ENCODE measurements at places on chromosomes 1 and 21.

- DNase-seq: no peak
Measured at GRCh38 chr1:243658594-243659105, 191.4 kb downstream of the AKT3 start.

GRCh38 chr1:178693366-178693765 is 31.7 kb upstream of the RALGPS2 start:
- no peak for DNase-seq

GRCh38 chr1:118047006-118047649 is 117.6 kb downstream of the WDR3 start:
- DNase-seq: no peak

DNA sequence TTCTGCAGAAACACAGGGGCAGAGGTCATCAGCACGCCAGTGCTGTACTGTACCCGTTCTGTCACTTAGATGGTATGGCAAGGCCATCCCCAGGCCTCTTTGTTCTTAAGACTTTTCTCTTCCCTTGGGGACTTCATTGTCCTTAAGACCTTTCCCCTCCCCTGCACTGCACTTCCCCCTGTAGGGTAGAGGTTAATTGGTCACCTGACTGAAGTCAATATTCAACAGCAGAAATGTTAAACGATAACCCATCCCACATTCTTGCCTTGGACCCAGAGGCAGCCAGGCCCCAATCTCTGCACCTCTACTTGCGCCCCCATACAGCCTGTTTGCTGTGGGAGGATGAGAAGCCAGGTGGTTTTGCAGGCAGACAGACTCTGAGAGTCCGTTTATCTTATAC is 10.2 kb downstream of the PHGDH start:
- no peak for DNase-seq

GRCh38 chr1:43864111-43865045 is 69.2 kb upstream of the ARTN start:
- no peak for DNase-seq

DNA sequence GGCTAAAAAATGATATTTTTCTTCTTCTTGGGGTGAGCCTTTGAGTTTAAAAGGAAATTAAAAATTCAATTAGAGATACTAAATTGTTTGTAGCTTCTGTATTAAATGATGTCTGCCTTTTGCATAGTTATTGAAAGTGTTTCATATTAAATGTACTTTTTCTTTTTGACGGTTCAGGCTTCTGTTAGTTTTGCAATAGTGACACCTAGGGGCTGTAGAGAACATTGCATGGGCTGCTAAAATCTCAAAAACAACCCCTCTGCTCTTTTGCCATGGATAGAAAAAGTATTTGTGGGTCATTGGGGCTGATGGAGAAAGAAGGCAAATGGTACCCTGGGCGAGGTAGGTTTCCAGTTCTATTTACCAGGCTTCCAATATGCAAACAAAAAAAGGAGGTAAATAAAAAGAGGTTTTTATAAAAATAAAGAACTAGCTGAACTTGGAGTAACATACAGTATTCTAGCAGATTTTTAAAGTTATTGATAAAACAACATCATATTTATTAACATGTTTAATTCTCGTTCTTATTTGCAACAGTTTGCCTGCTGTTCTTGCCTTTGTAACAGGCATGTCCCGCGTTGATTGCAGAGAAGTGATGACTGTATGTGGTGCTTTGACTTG is 115.4 kb upstream of the HOOK1 start:
- no peak for DNase-seq

DNA sequence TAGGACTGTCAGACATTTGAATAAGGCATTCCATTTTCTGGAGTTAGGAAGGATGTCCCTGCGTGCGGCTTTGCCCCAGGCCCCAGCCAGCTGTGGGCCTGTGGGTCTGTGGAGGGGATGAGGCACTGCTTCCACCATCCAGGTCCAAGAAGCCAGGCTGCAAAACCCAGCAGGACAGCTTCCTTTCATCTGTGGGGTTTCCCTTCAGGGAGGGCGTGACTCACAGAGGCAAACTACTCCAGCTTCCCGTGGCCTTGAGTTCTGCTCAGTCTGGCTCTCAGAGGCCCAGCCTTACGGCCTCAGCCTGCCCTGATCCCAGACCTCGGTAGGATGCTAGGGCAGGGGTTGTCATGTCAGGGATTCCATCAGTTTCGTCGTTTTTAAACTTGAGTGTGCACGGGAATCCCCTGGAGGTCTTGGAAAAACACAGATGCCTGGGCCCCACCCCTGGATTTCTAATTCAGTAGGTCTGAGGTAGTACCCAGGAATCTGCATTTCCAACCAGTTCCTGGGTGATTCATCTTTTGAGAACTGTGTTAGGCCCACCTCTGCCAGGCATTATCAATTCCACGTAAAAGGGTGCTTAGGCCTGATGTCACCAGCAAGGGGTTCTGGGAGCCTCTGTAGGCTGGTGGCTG is 32.3 kb upstream of the TENT5C start:
- no peak for DNase-seq

DNA sequence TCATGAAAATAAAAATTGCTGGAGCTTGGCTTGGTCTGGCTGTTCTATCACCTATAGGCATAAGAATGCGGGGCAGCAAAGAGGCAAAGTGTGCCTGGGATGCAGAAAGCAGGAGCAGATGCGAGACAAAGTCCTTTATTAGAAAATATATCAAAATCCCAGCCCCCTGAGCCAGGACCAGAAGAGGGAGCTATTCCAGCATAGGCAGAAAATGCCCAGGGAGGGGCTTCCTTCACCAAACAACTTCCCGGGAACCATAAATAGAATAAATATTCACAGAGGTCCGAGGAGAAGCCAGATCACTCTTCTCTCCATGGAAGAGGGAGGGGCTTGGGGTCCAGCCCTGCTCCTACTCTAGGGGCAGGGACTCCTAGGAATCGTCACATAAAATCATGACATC is 5.0 kb downstream of the PPOX start:
- no peak for DNase-seq

DNA sequence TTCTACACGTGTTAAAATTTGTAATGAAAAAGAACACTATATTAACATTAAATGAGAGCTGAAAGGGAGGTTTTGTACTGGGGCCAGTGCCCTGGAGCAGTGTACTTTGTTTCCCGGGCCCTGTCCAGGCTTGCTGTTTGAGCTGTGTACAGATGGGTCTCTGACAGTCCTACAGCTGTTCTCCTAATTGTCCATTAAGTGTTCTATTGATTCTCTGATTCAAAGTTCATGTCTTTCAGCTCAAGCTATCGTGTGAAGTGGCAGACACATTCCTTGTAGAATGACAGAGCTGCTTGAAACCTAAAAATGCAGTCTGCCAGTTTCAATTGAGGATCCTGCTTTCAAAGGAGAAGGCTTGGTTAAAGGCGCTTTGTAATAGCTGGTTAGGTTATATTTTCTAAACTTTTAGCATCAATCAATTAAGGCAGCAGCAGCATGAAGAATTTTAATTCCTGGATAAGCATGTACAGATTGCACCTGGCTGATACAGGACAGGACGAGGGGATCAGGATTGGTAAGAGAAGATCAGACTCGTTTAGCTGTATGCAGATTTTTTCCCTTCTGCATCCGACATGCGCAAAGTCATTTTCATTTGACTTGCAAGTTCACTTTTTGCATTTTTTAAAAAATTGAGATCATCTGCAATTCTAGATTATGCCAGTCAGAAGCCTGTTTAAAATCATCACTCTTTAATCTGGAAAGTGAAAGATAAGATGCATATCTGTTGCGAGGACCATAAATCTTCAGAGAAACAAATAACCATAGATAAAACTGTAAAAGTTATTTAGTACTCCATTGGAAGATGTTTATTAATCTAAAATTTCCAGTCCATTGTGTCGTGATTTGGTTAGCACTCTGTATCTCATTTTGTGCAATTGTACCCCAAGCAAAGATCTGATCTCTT is 98.5 kb downstream of the ATG4C start:
- no peak for DNase-seq

- no peak for DNase-seq
Measured at GRCh38 chr1:24545662-24546061, 10.2 kb upstream of the NCMAP start.

GRCh38 chr1:2459757-2460156 is 16.3 kb upstream of the PLCH2 start:
- no peak for DNase-seq

- DNase-seq: no peak
Measured at GRCh38 chr1:24856787-24857506, 73.1 kb downstream of the RUNX3 start.

GRCh38 chr1:26352338-26352679 is 1.6 kb downstream of the CRYBG2 start:
- no peak for DNase-seq

DNA sequence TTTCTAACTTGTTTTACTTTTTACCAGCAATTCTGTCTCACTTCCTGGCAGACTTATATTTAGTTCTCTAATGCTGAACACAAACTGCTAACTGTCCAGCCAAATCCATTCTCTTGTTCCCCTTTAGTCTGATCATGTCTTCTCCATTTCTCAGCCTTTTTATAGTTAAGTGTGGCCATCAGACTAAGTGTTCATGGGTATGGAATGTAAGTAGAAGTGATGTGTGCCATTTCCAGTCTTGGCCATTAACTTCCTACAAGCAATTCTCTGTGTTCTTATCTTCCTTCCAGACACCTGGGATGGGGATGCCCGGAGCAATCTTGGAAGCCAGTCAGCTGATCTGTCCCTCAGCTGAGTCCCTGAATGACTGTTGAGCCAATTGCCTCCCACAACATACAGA is 165.8 kb downstream of the ST6GALNAC3 start:
- no peak for DNase-seq

DNA sequence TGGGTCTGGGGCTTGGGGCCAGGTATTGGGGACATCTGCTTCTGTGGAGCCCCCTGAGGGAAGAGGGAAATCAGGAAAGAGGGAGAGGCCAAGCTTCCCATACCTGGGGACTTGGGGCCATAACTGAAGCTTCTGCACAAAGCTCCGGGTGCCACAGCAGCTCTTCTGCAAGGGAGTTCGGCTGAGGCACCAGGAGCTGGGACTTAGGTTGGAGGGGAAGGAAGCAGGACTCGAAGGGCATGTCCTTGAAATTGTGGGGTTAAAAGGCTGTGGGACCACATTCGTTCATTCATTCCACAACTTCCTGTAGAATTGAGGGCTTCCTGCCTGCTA is 1.7 kb upstream of the EPS8L3 start:
- DNase-seq: no peak

DNA sequence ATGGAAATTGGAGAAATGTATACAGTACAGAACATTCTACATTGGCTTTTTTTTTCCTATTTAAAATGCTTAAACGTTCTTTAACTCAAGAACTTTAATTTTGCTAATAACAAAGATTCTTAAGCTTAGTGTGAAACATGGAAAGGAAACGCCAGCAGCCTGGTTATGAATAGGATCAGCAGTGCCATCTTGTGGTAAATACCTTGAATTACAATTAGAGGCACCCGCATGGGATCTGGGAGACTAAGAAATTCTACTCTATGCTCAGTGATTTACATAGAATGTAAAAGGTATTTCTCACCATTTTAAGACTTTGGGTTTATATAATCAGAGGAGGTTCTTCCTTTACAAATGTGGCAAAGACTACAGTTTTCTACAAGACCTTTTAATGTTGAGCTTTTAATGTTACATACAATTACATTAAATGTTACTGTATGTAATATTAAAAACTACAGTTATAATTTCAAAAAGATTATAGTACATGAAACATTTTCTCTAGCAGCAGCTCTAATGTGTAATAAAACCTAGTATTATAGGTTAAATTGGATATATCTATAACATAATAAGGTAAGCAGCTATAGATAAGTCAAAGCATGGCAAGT is 32.1 kb upstream of the APOBEC4 start:
- no peak for DNase-seq

DNA sequence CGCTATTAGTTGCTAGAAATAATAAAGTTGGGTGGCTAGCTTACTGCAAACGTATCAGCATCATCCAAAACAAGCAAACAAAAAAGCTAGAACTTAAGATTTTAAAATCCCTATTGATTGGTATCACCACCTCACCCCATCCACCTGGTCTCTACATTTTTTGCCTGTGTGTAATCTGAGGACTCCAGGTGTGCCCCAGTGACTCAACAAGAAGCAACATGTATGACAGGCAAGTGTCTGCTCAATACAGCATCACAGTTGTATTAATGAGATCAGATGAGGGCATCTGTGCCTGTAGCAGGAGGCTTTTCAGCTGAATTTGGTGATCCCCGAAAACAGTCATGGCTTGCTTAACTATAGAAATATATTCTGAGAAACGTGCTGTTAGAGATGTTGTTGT is 14.6 kb upstream of the PAPPA2 start:
- no peak for DNase-seq

DNA sequence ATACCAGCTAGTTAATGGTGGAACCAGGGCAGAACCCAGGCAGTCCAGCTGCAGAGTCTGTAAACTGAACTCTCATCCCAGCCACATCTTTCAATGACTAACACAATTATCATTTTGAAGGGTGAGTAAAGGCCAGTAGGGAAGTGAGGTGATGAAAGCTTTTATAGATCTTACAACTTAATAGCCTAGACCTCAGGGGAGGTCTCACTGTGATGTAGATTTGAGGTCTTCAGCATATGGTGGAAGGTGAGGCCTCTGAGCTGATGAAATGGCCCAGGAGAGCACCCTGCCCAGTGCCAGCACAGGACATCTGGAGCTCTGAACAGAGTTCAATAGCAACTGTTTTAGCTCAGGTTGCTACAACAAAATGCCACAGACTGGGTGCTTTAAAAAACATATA is 44.8 kb upstream of the POU2F1 start:
- DNase-seq: no peak

- DNase-seq: no peak
Measured at GRCh38 chr1:203480525-203481084, 5.0 kb downstream of the PRELP start.

DNA sequence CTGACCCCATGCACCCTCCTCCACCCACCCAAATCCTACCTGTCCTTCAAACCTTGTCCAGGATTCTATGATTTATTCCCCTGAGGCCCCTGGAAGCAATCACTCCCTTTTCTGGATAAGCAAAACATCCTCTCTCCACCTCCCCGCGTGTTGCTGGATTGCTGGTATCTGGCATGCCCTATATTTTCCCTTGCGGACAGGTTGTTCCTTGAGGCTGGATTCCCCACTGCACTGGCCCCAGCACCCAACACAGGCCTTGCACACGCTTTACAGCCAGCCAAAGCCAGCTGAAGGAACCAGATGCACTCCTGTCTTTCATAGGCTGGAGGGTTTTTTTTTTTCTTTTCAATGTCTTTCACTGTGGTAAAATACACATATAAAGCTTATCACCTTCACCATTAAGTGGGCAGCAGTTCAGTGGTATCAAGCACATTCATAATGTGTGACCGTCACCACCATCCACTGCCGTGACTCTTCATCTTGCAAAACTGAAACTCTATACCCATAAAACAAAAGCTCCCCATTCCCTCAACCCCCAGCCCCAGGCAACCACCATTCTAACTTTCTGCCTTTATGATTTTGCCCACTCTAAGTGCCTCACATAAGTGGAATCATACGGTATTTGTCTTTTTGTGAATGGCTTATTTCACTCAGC is 50.9 kb downstream of the TOR1AIP2 start:
- no peak for DNase-seq

- no peak for DNase-seq
Measured at GRCh38 chr1:245939756-245940345, 567.2 kb downstream of the SMYD3 start.

GRCh38 chr1:200146100-200146499 is 118.6 kb downstream of the NR5A2 start:
- no peak for DNase-seq

- peak; percentile 28 for DNase-seq
Measured at GRCh38 chr1:76868154-76868882, 1.0 kb downstream of the ST6GALNAC5 start.
